ENCODE measurements at places on chromosomes 13 and 19.

- DNase-seq = no peak
Observed at GRCh38 chr19:10979951-10980381, 19.1 kb downstream of the SMARCA4 start.

DNA sequence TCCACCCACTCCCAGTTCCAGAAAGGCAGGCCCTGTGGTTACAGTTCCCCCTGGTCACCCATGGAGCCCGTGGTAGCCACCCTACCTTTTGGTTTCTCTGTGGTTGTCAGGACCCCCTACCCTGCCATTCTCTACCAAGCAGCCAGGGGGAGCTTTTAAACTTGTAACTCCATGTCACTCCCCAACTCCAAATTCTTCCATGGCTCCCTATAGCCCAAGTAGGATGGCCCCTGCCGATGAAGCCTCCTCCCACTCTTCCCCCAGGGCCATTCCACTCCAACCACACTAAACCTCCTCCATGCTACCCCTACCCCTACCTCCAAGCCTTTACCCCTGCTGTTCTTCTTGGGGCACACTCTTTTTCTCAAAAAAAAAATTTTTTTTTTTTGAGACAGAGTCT, 2.2 kb downstream of the S1PR2 start:
- DNase-seq = peak; percentile 29

DNA sequence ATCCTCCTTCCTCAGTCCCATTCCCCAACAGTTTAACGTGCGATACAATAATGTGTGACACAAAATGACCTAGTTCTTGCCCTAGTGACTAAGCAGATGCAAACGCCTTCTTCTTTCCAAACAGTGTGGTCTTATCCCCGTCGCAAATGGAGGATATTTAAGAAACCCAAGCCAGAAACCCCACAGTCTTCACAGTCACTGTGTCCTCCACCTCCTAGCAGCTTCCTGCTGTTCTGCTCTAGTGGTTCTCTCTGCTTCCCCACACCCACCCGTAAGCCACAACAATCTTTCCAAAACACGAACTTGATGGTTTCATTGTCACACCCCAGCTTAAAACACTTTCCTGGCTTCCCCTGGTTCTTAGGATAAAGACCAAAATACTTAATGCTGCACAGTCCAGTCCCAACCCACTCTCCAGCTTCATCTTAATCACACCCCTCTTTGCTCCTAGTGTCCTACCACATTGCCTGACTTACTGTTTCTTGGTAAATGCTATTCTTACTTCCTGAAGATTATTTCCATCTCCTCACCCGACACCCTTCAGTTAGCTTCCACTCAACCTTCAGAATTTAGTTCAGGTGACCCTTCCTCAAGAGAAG, 32.3 kb downstream of the ITM2B start:
- DNase-seq = no peak

GRCh38 chr19:44694184-44694579, 4.8 kb upstream of the CEACAM16 start:
- peak; percentile 26 for DNase-seq

- no peak for DNase-seq
Observed at GRCh38 chr19:4277191-4277696, 1.8 kb upstream of the SHD start.

GRCh38 chr19:2166741-2167738, 3.3 kb downstream of the DOT1L start:
- no peak for DNase-seq

DNA sequence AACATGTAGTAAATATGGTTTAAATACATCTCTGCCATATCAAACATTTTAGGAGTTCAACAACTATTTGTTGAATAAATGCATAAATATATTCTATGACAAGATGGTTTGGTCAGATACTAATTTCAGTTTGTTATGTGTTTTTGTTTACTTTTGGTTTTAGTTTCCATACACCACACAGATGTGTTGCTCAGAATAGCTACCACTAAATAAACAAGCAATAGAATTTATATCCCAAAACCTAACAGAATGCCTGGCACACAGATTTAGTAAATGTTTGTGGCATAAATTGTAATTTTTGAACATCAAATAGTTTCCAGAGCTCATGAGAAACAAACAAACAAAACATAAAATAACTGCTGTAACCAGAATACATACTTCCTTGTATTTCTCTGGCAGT, 126.8 kb upstream of the ATXN8OS start:
- no peak for DNase-seq

- DNase-seq = no peak
Observed at GRCh38 chr13:99062593-99062992, 84.7 kb upstream of the DOCK9 start.

GRCh38 chr19:41882568-41883462, at the start of gene ARHGEF1:
Gene ARHGEF1 (plus strand): TSS chr19:41883184. CDS start chr19:41888083, 4,899 bp downstream.
- peak; percentile 64 for DNase-seq

- DNase-seq = peak; percentile 15
Observed at GRCh38 chr19:32041681-32042292, 303.6 kb upstream of the ZNF507 start.

DNA sequence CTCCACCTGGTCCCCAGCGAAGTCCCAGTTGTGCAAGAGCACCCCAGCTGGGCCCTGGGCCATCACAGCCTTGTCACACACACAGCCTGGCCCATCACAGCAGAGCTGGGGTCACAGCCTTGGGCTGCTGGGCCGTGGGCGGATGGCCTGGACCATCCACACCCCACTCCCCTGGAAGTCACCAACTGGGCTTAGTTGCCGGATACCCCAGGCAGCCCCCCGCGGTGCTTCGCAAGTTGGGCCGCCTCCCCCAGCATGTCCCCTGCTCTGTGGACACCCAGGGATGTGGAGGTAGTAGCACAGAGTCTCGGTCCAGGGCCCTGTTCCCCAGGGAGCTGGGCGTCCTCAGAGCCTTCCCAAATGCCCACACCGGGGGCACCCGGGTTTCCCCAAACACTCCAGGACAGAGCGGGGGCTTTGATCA, 4.5 kb upstream of the ZNF554 start:
- no peak for DNase-seq

DNA sequence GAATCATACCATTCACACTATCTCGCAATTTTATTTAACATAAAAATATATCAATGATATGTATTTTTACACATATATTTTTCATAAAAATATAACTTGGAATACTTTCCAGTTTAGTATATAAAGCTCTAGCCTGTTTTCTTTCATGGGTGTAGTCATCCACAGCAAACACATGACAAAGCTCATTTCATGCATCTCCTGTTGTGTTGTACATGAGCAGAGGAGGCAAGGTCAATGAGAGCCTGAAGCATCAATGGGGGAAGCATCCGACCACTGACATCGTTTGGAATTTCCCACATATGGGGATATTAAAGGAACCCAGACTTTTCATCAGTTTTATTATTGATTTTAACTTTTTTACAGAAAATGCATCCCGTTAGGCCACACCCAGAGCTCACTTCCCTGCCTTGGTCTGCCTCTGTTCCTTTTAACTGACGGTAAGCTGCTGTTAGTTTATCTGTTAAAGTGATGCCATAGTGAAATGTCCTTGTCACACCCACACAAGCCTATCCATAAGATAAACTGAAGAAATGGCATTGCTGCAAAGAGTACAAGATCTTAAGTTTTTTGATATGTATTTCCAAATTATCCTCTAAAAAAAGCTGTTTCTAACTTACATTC, 44.0 kb downstream of the MIPEP start:
- DNase-seq = no peak

DNA sequence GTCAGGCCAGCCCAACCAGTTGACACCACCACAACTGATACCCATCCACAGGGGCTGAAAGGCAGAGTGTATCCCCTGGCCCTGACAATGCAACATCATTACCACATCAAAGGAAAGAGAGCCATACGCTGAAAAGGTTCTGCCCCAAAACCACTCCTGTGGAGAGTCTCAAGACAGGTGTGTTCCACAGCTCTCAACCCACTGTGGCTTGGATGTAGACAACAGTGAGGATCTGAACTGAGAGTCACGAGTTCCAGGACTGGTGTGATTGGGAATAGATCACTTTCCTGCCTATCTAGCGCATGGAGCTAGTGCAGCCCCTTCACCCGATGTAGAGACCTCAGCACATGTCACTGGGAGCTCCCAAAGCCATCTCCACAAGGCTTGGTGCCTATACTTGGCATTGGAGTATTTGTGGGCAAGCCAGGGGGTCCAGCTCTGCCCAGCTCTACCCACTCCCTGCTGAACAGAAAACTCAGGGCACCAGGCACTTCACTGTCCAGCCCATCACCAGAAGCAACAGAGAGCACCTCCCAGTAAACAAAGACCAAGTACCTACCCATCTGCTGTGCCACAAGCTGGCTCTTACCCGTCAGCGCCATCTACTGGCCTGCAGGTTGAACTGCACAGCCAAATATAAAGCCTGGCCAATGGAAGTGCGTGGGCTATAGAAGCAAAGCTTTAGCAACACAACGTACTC, 579.5 kb downstream of the UQCRFS1 start:
- DNase-seq = peak; percentile 36

GRCh38 chr19:48152551-48152950, 17.6 kb downstream of the LIG1 start:
- peak; percentile 67 for DNase-seq

- no peak for DNase-seq
Observed at GRCh38 chr19:17303940-17304267, 679 bp upstream of the ABHD8 start.

DNA sequence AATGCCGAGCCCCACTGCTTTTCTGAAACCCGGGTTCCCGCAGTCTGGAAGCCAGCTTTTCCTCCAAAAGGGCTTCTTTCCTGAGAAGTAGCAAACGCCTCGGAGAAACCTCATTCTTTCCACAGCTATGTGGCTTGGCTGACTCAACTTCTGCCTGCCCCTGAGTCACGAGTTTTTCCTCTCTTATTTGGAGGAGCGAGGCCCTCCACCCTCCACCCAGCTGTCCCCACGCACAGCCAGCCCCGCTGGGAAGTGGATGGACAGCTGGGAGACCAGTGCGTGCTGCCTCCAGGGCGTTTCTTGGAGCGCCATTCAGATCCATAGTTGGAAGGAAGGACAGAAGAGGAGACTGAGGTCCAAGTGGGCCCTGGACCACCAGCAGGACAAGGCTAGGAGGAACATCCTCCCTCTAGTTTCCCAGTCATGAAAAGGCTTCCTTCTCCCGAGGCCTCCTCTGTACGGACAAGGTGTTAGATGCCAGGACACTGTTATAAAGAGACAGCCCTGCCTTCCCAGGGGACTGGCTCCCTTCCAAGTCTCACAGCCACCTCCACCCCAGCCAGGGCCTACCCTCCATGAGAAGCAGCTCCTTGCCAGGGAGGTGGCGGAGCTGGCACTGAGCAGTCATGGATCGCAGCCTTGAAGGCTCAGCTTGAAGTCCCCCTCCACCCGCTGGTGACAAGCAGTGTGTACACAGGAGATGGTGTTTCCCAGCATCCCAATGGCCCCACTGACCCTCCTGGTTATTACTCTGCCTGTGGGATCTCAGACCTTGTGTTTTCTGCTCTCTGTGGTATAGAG, 2.5 kb upstream of the PLEKHF1 start:
- DNase-seq = no peak

- no peak for DNase-seq
Observed at GRCh38 chr13:75393839-75394520, 88.0 kb downstream of the TBC1D4 start.

DNA sequence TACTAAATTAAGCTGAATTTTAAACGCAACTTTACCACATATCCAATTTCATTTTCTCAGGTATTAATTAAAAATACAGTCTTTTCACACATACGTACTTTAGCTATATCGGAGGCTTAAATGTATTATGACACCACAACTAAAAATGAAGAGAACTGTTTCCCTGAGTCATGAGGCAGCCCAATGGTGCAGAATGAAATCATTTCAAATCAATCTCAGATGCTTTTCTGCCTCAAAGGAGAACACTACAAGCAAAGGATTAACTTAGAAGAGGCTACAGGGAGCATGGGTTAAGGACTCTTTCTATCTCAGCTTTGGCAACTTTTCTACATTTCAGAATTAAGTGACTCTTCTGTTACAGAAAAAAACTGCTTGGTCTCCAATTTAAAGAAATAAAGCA, 516.3 kb upstream of the HTR2A start:
- DNase-seq = no peak

GRCh38 chr13:78659732-78660494, 958 bp upstream of the OBI1 start:
- peak; percentile 2 for DNase-seq

DNA sequence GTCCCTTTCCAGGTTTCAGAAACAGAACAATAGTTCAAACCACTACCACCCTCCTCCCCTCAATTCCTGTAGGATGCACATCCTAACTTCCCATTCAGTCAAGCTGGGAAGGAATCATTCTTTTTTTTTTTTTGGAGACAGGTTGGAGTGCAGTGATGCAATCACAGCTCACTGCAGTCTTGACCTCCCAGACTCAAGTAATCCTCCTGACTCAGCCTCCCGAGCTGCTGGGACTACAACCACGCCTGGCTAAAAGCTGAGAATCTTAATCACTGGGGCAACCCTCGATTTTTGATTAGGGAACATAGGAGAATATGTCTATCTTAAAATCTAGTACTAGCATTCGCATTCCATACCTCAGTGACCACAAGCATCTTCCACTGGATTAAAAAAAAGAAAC, 146.2 kb downstream of the ABCC4 start:
- DNase-seq = no peak

- DNase-seq = no peak
Observed at GRCh38 chr19:33407716-33408115, 34.2 kb downstream of the CEBPG start.

GRCh38 chr13:75645141-75645540, 9.0 kb downstream of the LMO7 start:
- no peak for DNase-seq

DNA sequence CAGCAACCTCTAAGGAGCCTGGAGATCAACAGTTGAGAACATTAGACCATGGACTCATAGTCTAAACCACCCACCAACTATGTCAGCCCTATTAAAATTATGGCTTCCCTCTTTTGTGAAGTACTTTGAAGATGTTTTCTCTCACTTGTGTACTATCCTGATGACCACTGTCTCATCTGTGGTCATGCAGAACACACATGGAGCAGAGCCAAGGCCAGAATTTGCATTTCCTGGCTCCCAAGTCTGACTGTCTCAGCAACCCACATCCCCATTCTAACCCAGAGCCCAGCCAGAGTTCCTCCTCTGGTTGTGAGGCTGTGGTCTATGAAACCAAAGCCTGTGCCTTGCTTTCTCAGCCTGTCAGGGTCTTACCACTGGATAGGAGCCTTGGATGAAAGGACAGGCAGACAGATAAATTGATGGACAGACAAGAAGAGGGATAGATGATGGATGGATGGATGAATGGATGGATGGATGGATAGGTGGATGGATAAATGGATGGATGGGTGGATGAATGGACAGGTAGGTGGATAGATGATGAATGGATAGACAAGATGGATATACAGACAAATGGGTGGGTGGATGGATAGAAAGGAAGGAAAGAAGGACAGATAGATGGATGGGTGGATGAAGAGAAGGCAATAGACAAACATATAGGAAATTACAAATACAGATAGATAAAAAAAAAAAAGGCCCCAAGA, 35.4 kb downstream of the ZNF557 start:
- DNase-seq = no peak

- DNase-seq = no peak
Observed at GRCh38 chr13:30446126-30446500, 19.6 kb downstream of the HMGB1 start.
